DMS79 (cell line): ENCODE measurements at places on chromosomes 11 and 22.

DNA sequence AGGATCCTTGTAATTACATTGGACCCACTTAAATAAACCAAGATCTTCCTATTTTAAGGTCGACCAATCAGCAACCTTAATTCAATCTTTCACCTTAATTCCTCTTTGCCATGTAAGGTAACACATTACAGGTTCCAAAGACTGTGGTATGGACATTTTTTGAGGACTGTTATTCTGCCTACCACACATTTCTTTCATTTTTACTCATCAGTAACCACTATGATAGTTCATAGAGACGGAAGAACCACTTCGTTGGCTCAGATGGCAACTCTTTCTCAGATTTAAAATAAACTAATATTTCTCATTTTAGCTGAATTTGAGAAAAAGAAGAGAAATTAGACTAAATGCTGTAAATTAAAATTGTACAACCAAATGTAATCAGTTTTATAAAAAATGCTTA, 96.3 kb downstream of the PAX6 start:
- DNase-seq, result no peak

GRCh38 chr11:63698976-63699733, 17.9 kb downstream of the RTN3 start:
- no peak for DNase-seq

DNA sequence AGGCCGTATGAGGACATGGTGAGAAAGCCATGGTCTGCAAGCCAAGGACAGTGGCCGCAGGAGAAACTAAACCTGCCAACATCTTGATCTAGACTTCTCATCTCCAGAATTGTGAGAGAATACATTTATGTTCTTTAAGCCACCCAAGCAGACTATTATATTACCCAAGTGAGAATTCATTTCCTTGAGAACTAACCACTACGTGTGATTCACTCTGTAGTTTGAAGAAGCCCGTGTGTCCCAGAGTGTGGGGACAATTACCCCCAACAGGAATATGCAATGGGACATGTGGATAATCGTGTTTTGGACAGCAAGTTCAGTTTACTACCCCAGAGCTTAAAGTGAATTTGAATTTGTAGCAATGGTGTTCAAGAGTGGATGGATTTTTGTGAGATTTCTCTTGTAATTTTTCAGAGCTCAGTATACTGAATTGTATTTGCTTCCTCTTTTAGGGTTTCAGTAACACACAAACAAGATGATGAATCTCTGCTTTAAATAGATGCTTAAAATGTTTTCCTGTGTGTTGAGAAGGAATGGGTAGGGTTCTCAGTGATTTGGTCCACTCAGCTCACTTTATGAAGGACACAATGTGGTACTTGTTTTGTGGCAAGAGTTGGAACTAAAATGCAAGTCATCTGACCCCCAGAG, 100.0 kb upstream of the ARHGAP20 start:
- no peak for DNase-seq

- DNase-seq, result peak; percentile 4
Measured at GRCh38 chr11:93570759-93571413, 27.7 kb upstream of the SMCO4 start.

- no peak for DNase-seq
Measured at GRCh38 chr11:6708876-6709275, 25.7 kb upstream of the MRPL17 start.

- no peak for DNase-seq
Measured at GRCh38 chr22:19510919-19511341, 13.3 kb downstream of the CLDN5 start.

DNA sequence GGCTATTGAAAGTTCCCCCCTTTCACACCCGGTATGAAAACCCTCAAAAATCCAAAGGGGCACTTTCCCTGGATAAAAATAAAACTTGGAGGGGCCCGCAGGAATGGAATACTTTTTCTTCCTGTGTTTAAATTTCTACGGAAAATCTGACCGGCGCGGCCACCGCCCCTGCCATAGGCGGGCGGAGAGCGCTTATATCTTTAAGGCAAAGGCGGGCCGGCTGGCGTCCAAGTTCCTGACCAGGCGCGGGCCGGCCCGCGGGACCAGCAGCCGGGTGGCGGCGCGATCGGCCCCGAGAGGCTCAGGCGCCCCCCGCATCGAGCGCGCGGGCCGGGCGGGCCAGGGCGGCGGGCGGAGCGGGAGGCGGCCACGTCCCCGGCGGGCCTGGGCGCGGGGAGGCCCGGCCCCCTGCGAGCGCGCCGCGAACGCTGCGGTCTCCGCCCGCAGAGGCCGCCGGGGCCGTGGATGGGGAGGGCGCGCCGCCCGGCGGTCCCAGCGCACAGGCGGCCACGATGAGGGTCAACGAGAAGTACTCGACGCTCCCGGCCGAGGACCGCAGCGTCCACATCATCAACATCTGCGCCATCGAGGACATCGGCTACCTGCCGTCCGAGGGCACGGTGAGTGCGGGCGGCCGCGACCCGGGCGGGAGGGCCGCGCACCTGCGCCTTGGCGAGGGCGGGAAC, at the start of gene ANO1:
Gene ANO1, plus strand, starts transcription at position 223 of the 686 bp plus-strand sequence. Its CDS starts 290 bp downstream, at position 513.
- DNase-seq, result no peak

DNA sequence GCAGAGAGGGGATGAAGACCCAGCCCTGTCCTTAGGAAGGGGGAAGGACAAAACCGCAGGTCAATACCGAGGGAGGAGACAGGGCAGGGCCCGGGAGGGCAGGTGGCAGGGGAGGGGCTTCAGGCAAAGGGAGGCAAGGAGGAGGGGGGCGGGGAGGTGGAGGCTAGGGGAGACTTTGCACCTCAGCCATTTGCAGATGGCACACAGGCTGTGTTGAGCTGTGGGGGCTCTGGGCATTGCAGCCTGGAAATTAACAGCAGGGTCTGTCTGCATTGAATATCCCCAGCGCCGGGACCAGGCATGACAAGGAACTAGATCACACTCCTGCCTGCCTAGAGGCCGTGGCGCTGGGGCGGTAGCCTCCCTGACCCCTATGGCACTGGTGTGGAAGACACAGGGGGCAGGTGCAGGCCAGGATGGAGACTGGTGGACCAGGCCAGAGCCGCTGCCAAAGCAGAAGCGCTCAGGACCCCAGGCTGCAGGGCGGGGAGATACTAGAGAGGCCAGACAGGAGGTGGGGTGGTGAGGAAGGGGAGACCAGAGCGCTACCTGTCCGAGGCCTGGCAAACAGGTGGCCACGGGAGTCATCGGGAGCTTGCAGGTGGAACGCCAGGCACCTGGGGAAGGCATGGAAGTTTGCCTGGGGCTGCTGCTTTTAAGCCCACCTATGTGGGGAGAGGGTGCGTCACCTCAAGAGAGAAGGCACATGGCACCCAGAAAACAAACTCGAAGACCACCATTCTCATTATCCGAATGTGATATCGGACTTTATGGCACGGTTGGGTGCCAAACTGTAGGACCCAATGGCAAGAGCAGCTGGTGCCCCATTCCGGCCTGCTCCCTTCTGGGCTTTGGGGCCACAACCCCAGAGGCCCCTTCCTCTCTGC, 11.5 kb downstream of the CBX6 start:
- no peak for DNase-seq

DNA sequence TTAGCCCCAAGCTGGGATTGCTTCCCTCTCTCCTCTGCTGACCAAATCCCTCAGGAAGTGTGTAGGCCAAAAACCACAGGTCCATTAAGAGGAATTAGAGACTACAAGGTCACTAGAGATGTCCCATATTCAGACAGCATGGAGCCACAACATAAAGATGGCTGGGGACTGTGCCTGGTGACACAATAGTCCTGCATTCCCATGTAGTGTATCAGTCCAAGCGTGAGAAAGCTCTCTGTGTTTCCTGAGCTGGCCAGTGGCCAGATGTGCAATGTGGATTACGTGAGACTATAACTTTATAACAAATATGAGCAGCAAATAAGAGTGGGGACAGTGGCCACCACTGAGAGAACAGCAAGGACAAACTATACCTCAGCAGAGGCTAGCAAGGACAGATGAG, 7.6 kb upstream of the MS4A10 start:
- DNase-seq, result no peak

GRCh38 chr11:20310137-20310536, 53.4 kb upstream of the HTATIP2 start:
- no peak for DNase-seq

DNA sequence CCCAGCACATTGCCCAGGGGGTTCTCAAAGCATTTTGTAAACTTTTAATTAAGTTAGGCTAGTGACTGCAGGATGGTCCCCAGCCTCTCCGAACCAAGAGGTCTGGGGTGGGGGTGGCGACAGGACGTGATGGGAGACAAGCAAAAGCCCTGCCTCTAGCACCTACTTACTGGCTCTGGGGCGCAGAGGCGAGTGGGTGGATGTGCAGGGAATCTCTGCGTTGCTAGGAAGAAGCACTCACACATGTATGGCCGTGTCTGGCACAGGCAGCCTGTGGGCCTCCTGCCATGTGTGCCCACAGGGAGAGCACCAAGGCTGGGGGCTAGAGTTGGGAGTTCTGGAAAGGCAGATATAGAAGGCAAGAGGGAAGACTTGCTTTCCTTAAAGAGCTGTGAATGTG, 6.3 kb downstream of the OPCML start:
- no peak for DNase-seq

GRCh38 chr11:110599207-110599606, 113.0 kb downstream of the ARHGAP20 start:
- DNase-seq, result no peak

- DNase-seq, result no peak
Measured at GRCh38 chr22:17744430-17744829, 29.8 kb downstream of the BID start.

DNA sequence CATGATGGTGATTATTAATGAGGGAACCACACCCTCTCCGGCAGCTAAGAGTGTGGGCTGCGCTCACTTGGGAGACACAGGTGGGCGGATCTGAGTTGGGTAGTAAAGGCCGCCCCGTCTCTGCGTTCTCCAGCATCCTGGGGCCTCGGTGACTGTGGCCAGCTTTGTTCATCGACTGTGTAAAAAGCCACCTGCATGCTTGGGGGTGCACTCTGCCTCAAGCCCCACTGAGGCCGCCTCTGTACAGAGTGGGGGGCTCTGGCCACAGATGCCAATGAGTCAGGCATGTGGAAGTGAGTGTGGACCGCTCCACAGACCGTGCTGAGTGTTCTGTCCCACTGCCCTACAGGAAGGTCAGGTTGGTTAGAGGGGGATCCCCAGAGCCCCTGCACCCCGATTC, 192.7 kb downstream of the SHANK2 start:
- no peak for DNase-seq

- peak; percentile 57 for DNase-seq
Measured at GRCh38 chr22:44479662-44480061, 18.4 kb downstream of the RTL6 start.

DNA sequence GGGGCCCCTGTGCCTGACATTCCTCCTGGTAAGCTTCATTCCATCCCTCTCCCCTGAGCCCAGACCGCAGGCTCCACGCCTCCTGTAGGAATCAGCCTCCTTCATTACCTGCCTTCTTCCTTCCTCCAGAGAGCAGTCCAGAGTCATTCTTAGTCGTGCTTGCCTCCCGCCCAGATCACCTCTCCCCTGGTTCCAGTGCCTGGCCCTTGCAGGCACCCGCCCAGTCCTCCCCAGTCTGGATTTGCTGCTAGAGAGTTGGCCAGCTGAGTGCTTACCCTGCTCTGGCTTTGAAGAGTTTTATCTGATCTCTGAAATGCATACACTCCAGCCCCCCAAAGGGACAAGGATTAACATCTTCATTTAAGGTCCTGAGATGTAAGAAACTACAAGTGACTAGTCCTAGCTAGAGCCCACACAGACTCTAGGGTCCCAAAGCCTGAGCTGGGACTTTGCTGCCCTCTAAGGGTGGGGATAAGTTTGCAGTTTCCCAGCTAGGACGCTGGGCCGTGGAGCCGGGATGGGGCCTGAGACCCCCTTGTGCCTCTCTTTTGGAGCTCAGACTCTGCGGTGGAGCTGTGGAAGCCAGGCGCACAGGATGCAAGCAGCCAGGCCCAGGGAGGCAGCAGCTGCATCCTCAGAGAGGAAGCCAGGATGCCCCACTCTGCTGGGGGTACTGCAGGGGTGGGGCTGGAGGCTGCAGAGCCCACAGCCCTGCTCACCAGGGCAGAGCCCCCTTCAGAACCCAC, 1.6 kb downstream of the NR1H3 start:
- no peak for DNase-seq

DNA sequence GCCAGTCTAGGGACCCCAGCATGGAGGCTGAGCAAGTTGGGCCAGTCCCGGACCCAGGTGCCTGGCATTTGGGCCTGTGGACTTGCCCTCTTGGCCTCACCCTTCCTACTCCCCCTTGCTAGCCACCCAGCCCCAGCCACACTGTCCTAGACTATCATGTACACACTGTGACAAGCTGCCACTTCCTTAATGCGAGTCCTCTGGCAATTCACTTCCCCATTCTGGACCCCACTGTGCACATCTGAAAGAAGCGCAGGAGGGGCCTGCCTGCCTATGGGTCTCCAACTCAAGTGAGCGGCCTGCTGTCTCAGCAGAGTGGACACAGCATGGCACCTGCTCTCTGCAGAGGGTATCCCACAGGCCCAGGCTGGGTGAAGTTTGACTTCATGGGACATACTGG, 68.5 kb upstream of the LMO1 start:
- no peak for DNase-seq

- no peak for DNase-seq
Measured at GRCh38 chr11:67517784-67518552, 5.3 kb downstream of the CABP2 start.

DNA sequence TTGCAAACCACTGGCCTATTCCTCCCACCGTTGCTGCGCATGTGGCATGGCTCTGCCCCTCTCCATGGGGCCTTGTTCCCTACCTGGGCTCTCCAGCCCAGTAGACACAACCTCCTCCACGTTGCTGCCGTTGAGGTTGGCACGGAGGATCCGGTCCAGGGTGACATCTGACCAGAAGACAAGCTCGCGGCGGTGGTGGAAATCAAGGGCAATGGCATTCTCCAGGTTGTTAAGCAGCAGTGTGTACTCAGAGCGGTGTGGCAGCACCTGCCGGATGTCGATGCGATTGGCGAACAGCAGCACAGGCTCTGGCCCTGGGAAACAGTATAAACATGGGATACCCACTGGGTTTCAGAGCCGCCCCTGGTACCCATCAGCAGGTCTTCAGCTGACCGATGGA, 23.8 kb downstream of the LRP4 start:
- no peak for DNase-seq

GRCh38 chr11:43819926-43820325, 60.7 kb upstream of the ALKBH3 start:
- no peak for DNase-seq

GRCh38 chr11:17381156-17381555, 7.3 kb downstream of the KCNJ11 start:
- DNase-seq, result no peak
